HS-27A (cell line): ENCODE measurements at places on chromosomes 5 and 9.

DNA sequence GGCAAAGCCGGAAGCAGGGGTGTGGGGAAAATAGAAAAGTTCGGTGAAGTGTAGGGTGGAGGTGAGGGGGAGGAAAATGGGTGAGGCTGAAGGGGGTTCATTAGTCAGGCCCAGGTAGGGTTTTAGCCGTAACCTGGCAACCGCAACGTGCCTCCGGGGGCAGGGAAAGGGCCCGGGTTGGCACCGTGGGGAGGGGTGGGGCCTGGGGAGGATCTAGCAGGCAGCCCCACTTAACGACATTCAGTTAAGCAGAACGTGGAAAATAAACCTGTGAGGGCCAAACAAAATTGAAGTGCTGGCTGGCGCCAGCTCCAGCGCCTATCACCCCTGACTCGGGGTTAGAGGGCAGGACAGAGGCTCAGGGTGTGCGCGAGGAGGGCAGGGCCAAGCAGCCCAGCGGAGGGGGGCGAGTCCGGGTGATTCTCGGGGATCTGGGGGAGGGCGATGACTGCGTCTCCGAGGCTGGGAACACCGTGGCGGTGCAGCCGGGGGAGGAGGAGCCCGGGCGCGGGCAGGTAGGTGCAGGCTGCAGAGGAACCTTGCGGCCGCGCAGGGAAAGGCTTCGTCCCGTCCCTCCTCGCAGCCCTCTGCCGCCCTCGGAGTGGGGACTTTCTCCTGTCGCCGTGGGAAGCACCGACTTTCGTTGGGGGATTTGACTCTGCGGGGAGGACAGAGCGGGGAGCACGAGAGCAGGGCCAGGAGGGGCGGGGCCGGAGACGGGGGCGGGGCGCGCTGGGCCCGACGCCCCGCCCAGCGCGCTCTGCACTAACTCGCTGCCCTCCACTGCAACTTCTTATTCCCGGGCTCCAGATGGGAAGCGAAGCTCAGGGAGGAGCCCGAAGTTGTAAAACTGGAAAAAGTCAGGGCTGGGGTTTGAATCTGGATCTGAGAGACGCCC is 5.1 kb downstream of the RGS14 start:
- no peak for DNase-seq

GRCh38 chr9:136787690-136788400 is 3.3 kb upstream of the TMEM141 start:
- DNase-seq, result no peak

- no peak for DNase-seq
These were observed 58.3 kb downstream of the GPR107 start for GRCh38 chr9:130111786-130112537.

DNA sequence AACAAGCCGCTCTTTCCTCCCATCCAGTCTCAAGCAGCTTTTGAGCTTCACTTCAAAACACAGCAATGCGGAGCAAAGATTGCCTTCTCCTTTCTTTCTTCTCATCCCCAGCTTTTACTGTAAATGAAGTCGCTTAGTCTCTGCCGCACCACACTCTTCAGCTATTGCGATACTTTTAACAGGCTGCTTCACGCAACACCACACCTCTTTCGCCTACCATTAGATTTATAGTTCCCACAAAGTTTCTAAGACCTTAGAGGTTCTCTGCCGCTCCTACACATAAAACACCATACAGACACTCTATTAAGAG is 711 bp downstream of the PGGT1B start:
- no peak for DNase-seq

DNA sequence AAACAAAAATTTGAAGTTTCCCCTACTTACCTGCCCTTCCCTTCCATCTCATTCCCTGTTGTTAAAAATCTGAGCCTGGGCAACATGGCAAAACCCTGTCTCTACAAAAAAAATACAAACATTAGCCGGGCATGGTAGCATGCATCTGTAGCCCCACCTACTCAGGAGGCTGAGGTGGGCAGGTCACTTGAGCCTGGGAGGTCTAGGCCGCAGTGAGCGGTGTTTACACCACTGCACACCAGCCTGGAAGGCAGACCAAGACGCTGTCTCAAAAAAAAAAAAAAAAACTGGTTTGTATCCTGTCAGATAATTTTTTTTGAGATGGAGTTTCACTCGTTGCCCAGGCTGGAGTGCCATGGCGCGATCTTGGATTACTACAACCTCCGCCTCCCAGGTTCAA is 16.3 kb upstream of the REEP5 start:
- no peak for DNase-seq

DNA sequence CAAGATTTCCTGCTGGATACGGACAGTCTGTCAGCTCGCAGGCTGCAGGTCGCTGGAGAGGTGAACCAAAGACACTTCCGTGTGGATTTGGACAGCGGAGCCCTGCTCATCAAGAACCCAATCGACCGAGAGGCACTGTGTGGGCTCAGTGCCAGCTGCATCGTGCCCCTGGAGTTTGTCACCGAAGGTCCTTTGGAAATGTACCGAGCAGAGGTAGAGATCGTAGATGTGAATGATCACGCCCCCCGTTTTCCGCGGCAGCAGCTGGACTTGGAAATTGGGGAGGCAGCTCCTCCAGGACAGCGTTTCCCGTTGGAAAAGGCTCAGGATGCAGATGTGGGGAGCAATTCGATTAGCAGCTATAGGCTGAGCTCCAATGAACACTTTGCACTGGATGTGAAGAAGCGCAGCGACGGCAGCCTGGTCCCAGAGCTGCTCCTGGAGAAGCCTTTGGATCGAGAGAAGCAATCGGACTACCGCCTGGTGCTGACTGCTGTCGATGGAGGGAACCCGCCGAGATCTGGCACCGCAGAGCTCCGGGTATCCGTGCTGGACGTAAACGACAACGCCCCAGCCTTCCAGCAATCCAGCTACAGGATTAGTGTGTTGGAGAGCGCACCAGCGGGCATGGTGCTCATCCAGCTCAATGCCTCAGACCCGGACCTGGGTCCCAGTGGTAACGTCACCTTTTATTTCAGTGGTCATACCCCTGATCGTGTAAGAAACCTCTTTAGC is 658 bp downstream of the PCDHGC4 start:
- DNase-seq, result no peak

- DNase-seq, result no peak
These were observed 212.9 kb downstream of the MARCHF11 start for GRCh38 chr5:15966651-15967050.

GRCh38 chr5:150181766-150182545 is 7.9 kb upstream of the SLC6A7 start:
- DNase-seq, result no peak

GRCh38 chr5:76473661-76474060 is 70.6 kb downstream of the IQGAP2 start:
- no peak for DNase-seq
